ENCODE measurements at places on chromosomes 13 and 19.

- no peak for DNase-seq
Observed at GRCh38 chr13:41008349-41008980, 10.7 kb downstream of the ELF1 start.

DNA sequence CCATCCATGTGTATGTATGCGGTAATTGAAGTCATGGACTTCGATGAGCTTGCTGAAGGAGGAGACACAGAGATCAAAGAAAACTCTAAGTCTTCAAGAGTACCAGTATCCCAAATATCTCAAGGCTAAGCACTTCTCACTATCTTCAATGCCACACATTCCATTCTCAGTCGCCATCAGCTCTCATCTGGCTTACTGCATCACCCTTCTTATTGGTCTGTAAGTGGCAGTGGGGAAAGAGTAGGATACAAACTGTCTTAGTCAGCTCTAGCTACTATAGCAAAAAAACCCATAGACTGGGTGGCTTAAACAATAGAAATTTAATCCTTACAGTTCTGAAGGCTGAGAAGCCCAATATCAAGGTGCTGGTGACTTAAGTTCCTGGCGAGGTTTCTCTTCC is 218.7 kb downstream of the POSTN start:
- DNase-seq = no peak

DNA sequence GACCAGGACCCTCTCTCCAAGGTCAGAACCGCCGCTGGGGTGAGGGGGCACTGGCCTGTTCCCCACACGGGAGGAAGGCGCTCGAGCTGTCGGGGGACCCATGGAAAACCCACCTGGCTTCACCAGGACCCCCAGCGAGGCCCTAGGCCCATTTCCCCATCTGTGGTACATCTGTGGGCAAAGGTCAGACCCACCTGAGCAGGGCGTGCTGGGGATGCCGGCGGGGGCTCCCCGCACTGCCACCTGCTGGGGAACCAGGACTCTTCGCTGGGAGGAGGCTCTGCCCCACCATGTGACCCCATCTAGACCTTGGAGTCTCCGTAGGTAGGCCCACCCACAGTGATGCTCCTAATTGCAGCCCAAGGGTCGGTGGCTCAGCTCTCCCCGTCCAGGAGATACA is 511 bp downstream of the WDR88 start:
- no peak for DNase-seq

GRCh38 chr19:44675521-44675920 is 4.2 kb downstream of the CEACAM19 start:
- no peak for DNase-seq

DNA sequence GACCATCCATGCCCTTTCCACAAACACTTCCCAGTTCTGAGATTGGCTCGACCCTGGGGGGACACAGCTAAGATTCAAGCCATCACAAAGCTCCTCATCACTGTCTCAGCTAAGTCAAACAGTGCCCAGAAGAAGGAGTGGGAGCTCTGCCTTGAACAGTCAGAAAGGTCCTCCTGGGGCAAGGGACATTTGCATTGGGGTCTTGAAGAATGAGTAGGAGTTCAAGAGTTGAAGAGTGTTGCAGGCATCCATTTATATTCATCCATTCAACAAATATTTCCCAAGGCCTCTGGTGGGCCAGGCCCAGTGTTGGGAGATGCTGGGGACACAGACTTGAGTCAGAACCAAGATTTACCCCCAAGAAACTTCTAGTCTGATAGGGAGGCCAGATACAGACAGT is 6.5 kb downstream of the IGLON5 start:
- DNase-seq = no peak

DNA sequence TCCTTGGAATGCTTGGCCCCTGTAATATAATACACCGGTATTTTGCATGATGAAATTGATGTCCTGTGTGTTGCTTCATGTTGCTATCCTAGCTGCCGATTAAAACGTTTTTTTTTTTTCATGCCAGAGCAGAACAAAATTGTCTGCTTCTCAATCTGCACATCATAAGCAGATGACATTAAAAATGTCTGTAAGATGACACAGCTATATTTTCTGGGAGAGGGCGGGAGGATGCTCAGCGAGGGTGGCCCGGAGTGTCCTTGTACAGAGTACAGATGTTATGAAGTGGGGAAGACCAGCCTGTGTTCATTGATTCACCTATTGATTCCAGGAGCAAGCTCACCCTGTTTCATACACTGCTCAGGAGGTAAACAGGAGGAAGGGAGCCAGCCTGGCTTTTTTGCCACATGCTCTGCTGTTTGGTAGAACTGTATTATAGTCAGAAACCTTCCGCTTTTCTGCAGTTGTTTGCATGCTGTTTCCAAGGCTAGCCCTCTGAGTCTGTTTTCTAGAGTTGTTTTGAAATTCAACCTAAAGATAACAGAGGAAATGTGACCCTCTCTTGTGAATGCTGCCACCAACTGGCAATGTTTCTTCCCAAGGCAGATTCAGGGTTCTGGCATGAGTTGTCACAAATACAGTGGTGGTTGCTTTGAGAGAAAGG is 4.7 kb upstream of the IRS2 start:
- DNase-seq = peak; percentile 78

GRCh38 chr19:36652958-36653357 is 13.7 kb downstream of the ZNF461 start:
- DNase-seq = no peak

- no peak for DNase-seq
Observed at GRCh38 chr13:109899316-109899715, 112.9 kb upstream of the IRS2 start.

DNA sequence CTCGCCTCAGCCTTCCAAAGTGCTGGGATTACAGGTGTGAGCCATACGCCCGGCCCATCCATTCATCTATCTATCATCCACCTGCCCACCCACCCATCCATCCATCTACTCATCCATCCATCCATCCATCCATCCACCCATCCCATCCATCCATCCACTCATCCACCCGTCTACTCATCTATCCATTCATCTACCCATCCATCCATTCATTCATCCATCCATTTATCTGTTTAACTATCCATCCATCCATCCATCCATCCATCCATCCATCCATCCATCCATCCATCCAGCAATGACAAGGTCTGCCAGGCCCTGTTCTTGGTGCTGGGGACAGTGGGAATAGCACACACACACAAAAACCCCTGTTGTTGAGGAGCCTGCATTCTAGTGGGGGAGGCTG is 4.5 kb downstream of the VAV1 start:
- no peak for DNase-seq

- peak; percentile 10 for DNase-seq
Observed at GRCh38 chr19:35268536-35269437, at the start of gene USF2. USF2 (plus strand) TSS chr19:35268962; CDS start chr19:35269102, 140 bp downstream.

GRCh38 chr19:13637664-13638063 is 126.7 kb upstream of the MRI1 start:
- DNase-seq = no peak

GRCh38 chr19:44308011-44308410 is 3.2 kb upstream of the ZNF235 start:
- no peak for DNase-seq

GRCh38 chr13:53545340-53545941 is 516.8 kb downstream of the OLFM4 start:
- no peak for DNase-seq

DNA sequence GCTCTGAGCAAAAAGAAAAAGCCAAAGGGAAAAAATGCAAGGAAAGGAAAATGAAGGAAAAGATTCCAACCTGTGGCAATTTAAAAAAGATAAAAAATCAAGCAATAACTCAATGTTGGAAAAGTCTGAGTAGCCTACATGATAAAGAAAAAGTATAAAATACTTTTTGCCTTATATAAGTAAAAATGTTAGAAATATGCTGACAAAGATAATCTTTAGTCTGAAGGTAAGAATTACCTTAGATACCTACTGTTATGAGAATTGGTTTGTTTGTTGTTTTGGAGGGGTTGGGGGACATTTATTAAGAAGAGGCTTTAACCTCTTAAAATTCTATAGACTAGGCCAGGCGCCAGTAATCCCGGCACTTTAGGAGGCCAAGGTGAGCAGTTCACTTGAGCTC is 29.7 kb upstream of the CPB2 start:
- no peak for DNase-seq

- no peak for DNase-seq
Observed at GRCh38 chr19:28168557-28168956, 1044.4 kb downstream of the UQCRFS1 start.

DNA sequence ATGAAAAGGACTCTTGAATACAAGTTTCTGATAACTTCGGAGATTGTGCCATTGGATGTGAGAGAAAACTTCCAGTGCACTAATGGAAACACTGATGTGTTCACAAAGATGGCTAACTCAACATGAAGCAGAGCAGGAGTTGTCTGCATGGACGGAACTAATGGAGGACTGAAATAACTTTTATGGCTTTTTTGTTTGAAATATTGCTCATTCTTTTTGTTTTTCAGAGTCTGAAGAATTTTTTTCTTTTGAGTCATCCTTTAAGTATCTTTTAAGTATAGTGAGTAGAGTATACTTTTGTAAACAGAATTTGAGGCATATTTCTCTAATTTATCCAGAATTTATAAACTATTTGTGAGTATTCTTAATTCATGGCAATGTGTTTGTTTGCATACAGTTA is 25.7 kb downstream of the CRYL1 start:
- DNase-seq = no peak

DNA sequence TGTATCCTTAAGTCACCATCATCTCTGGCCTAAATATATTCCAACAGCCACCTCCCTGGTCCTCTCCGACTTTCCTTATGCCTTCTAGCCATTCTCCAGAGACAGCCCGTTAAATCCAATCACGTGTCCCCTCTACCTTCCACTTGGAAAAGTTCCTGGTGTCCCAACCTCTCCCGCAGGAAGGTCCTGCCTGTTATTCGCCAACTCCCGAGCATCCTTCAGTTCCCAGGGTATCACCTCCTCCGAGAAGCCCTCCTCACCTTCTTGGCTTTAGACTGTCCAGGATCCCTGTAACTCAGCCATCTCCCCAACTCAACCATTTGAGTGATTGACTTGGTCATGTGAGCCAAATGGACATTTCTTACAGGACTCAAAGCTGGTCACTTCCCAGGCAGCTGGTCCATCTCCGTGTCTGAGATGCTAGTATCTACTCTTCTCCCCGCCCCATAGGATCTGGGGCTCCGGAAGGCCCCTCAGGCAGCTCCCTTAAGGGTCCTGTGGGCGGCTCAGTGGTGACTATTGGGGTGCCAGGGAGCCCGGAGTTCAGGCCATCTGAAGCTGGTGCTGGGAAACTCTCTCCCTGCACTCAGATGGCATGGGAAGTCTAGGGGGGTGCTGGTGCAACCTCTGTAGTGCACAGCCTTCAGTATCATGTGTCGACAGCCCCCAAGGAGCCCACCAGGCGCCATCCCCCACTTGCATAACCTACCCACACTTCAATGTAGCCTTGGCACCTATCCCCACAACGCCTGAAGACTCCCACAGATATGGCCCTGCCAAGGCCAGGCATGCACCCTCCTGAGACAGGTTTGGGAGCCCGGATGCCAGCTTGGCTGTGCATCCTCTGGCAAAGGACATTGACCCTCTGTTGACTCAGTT is 27.9 kb upstream of the NANOS3 start:
- DNase-seq = no peak

- DNase-seq = peak; percentile 8
Observed at GRCh38 chr19:4911314-4911713, 2.0 kb downstream of the UHRF1 start.

DNA sequence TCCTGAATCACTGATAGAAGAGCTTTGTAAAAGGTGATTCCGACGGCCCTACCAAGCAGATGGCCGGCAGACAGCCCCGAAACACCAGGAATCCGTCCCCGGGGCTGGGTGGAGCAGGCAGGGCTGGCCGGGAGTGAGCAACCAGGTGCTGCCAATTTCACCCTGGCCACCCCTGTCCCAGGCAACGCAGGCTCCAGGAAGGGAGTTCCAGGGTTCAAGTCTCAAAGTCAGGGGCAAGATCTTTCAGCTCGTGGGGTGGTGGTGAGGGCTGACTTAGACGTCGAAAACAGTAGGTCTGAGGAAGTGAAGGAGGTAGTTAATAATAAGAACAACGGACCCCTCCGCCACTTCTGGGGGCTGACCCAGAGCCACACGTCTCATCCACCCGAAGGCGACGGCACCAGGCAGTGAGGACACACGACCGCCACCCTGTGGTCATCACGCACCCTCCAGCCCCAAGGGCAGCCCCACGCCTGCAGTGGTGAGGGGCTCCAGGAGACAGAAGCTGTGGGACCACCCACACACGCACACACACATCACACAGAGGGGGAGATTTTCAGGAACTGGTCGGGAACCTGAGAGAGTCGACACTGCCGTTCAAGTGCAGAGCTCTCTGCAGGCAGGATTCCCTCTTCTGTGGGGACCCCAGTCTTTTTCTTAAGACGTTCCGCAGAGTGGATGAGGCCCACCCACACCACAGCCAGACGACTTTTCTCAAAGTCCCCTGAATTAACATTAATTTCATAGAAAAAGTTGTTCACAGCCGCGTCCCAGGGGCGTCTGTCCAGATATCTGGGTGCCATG is 67.2 kb downstream of the SPACA7 start:
- DNase-seq = peak; percentile 49

DNA sequence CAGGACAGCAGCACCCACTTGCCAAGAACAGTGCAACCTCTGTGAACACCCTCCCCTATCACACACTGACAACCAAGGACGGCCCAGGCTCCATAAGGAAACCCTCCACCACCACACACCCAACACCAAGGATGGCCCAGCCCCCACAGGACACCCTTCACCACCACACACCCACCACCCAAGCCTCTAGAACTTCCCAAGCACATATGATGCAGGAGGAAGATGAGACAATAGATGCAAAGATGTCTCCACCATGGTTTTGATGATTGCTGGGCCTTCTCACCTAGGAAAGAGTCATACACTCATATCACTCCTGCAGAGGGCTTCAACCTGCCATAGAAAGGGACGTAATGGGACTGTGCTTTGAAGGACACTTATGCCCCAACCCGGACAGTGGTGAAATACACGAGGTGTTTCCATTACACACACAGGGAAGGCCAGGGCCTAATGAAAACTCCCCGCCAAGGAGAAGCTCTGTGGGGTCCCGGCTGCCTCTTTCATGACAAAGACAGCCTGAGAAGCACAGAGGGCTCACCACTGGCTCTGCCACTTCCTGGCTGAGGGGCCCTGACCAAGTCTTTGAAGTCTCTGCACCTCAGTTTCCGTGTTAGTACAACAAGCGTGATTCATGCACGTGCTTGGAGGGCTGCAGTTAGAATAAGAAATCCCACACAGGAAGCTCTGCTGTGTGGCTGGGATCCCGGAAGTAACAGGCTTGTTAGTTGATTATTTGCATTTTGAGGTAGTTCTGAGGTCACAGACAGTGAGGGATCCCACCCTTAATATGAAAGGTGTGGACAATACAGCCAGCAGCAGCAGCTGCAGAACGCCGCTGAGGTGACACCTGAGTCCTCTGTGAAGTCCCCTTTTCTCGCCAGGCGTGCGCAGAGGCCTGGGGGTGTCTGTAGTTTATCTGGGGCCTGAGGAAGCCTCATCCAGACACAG is 61.9 kb upstream of the ATP12A start:
- DNase-seq = no peak

DNA sequence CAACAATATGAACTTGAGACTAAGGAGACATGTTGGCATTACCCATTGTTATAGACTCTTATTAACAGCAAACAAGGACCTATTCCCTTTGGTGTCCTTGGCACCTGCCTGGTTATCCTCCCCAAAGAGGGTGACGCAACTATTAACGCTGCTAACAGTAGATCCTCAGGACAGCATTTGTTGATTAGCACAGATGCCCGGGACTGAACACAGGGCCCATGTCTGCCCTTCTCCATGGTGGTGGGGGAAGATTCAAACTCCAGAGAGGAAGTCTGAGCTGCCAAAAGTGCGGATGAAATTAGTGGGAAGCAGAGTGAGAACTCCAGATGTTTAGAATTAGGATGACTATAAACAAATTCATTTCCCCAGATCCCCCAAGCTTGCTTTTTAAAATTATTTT is 101.2 kb upstream of the RAP2A start:
- DNase-seq = no peak

Data from DMS79 treated with DMSO at 0.1 percent for 48 hours (cell line).